ENCODE measurements at places on chromosomes 5 and 9.
A peak's percentile ranks its signal among the peaks of the same experiment; 100 is the strongest.

DNA sequence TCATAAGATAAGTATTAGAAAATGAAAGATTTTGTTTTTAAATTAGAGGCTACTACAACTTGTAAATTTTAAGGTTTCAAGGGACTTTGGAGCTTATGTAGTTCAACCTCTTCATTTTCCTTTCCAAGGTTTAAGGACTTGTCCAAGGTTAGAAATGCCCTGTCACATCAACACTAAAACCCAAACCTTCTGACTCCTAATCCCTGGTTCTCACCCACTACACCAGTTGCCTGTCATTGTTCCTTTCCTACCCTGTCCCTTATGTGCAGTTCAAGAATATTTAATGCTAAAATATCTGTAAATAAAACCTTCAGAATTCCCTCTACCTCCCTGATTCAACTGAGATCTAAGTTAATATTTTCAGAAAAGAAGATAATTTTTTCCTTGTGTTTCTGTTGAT, 206.4 kb downstream of the NFIB start:
- DNase-seq = no peak

DNA sequence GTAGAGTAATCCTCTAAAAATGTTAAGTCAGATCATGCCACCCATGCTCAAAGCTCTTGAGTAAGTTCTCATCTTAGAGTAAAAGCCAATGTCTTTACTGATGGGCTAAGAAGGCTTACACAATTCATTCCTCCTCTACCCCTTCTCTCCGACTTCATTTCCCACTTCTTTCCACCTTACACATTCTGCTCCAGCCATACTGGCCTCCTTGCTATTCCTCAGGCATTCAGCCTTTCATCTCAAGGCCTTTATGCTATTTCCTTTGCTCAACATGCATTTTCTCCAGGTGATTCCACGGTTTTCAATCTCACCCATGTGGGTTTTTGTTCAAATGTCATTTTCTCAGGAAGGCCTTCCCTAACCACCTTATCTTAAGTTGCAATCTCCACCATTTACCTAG, 104.9 kb downstream of the MAP1B start:
- DNase-seq = no peak

- DNase-seq = no peak
These were observed 1.0 kb downstream of the CEMIP2 start for GRCh38 chr9:71767163-71767775.

GRCh38 chr5:125685771-125686170, 737.4 kb upstream of the GRAMD2B start:
- no peak for DNase-seq

- no peak for DNase-seq
These were observed 15.7 kb downstream of the TTC23L start for GRCh38 chr5:34854459-34855174.

DNA sequence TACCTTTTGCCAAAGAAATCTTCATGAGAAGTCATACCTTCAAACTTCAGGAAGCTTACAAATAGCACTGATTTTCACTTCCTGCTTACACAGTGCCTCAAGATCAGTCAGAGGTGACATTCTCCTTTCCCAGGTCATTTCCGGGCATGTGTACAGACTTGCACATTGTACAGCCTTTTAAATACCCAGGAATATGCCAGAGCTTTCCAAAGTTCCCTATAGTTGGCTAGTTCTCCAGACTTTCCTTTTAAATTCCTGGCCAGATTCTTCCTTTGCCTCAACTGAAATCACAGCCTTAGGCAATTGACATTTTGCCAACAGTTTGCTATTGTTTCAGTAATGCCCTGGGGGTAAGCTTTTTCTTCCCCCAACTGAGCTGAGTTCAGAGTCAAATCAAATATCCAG, 47.2 kb downstream of the RFX3 start:
- no peak for DNase-seq

- DNase-seq = no peak
These were observed 29.6 kb upstream of the BOD1 start for GRCh38 chr5:173645890-173646574.

DNA sequence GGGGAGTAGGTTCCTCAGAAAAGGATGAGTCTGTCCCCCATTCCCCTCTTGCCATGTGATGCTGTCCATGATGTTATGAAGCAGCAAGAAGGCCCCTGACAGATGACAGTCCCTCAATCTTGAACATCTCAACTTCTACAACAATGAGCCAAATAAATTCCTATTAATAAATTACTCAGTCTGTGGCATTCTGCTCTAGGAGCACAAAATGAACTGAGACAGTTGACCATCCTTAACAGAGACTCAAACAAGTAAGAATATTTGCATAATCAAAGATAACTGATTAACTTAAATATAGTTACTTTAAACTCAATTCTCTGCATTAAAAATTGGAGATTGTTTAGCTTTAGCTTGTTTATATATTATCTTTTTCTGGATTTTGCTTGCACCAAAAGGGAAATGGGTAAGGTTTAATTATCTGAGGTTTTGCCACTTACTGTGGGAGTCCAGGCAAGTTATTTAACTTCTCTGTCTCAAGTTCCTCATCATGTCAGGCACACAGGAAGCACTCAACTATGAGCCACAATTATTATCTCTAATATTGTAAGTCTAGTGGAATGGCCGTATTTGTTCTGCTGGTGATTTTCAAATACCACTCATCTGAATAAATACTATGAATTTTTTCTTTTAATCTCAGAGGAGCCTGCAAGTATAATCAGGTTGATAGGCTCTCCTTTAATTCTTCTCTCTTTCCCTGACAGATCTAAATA, 162.9 kb downstream of the TSSK1B start:
- DNase-seq = no peak

- no peak for DNase-seq
These were observed 25.4 kb upstream of the TOMM5 start for GRCh38 chr9:37617832-37618231.

GRCh38 chr5:14962604-14963003, 91.0 kb upstream of the ANKH start:
- DNase-seq = no peak

DNA sequence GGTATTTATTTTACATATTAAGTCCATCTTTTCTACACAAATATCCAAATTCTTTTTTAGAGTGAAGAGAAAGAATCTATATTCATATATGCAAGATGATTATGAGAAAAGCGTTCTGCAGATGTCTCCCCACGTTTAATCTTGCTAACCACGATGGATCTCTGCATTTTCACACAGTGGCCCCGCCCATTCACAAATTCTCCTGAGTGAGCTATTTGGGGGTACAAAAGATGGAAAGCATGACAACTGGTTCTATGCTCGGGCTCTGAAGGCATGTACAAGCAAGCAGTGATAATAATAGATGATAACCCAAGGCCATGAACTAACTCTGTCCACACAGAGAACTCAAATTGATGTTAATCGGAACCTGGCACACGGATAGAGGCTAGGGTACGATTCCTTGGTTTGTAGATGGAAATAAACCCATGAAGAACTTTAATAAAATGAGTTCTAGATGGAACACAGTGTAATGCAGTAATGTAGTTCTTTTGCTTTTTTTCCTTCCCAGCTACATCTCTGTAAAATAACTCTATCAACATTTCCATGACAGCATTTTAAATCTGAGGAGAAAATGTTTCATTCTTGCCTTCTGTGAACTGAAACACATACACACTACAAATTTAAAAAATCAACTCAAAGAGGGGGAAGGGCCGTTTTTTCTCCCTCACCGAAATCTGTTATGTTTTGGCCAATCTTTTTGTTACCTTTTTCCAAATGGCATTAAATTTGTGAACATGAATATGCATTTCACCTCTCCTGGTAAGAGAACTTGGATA, 851.7 kb upstream of the DMAC1 start:
- DNase-seq = no peak

GRCh38 chr9:15901572-15901971, 348.7 kb downstream of the CCDC171 start:
- DNase-seq = no peak

- DNase-seq = no peak
These were observed 10.2 kb upstream of the ATP6V0E1 start for GRCh38 chr5:172973127-172973916.

GRCh38 chr9:128249558-128249907, 26.3 kb downstream of the GOLGA2 start:
- no peak for DNase-seq

DNA sequence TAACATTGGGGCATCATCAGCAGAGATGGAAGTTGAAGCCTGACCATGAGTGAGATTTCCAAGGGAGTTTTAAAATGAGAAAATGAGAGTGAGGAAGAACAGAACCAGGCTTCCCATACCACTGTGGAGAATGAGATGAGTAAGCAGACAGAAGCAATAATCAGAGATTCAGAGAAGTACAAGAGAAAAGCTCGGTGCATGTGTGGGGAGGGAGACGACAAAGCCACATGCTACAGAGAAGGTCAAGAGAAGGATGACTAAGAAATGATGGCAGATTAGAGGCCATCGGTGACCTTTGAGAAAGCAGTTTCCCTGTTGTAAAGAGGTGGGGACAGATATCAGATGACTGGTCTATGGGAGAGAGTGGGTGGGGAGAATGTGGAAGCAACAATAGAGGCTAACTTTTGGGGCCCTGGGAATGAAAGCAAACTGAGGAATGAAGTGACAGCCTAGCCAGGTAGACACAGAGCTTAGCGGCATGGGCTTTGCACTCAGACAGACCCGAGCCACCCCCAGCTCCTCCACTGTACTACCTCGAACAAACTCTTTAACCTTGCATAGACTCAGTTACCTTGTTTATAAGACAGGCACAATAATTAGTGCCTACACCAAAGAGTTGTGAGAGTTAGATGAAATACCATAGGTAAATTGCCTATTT, 207.7 kb downstream of the PIK3R1 start:
- no peak for DNase-seq

GRCh38 chr9:5529683-5530221, 19.4 kb downstream of the PDCD1LG2 start:
- no peak for DNase-seq

GRCh38 chr5:3996707-3997336, 401.2 kb downstream of the IRX1 start:
- DNase-seq = peak; percentile 17

DNA sequence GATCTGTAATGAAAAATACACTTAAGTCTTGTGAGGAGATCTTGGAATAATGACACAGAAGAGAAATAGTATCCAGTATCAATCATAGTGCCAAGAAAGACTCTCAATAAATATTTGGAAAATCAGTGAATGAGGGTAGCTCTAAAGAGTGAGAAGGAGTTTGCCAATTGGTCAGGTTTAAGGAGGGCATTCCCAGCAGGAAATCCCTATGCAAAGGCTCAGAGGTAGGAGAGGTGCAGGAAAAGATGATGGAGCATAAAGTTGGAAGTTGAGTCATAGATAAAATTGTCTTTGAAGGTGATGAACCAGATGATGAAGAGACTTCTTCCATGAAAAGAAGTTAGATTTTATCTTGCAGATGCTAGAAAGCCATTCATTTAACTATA, 27.8 kb downstream of the TNPO1 start:
- DNase-seq = no peak

GRCh38 chr9:12693141-12693540, at the start of gene TYRP1:
TSS of gene TYRP1 (plus strand) at chr9:12693385. CDS start at chr9:12693997, 612 bp downstream.
- DNase-seq = no peak

GRCh38 chr9:2043243-2043642, 28.1 kb downstream of the SMARCA2 start:
- no peak for DNase-seq

- no peak for DNase-seq
These were observed 719 bp upstream of the ISCA1 start for GRCh38 chr9:86282979-86283535.

GRCh38 chr9:129081388-129081904, 535 bp downstream of the DOLPP1 start:
- no peak for DNase-seq

GRCh38 chr9:9718691-9719090, 894.1 kb downstream of the PTPRD start:
- no peak for DNase-seq

- DNase-seq = no peak
These were observed 107.6 kb downstream of the GRIA1 start for GRCh38 chr5:153598099-153598498.

DNA sequence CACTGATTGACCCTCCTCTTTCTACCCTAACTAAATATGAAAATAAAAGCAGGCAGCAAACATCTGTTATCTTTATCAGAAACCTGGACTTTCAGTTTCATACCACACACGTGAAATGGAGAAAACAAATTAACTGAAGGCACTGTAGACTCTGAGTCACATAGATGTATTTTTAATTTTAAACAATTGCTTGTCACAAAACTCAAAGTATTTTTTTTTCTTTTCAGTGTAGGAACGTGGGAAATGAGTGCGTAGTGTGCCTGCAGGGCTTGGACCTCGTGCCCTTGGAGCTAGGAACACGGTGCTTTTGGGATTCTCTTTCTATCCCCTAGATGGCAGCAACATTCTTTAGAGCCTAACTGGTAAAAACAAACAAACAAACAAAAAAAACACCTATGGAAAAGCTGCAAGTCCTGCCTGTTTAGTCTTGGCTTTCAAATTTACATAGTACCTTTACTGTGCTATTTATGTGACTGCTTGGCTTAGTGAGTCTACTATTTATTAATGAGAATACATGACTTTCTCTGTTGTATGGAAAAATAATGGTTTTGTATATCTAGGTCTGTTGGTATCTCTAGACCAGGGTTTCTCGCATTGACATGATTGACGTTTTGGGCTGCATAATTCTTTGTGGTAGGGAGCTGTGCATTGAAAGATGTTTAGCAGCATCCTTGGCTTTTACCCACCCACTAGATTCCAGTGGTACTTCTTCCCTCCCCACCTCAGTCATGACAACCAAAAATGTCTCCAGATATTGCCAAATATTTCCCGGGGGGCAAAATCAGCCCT, 16.8 kb upstream of the ACTBL2 start:
- DNase-seq = no peak

DNA sequence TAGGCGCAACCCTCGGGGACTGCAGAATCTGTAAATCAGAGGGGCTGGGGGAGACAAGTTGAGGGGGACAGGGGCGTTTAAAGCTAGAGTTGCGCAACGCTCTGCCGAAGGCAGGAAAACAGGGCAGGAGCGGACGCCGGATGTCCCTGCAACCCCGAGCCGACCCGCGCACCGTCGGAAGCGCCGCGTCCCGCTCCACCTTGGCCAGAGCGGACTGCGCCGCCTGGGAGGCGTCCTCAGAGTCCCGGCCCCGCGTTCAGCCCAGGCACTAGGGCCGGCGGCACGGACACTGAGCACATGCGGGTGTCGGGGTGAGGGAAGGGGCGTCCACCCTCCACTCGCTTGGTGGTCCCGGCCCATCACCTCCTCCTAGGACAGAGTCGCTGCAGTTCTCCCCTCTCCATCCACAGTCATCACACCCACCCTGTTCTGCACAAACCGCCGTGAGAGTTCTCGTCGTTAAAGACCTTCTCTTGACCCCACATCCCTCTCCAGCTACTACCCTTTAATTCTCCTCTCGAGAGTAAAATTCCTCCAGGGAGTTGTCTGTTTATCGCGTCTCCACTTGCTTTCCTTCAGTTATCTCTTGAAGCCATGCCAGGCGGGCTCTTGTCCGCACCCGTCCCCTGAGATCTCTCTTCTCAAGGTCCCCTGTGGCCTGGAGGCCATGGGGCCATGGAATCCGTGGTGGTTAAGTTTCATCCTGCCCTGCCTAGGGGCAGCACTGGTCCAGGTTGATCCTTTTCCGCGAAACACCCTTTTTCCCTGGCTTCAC, 796 bp upstream of the PDLIM7 start:
- peak; percentile 80 for DNase-seq

Data from Right ventricle myocardium inferior (tissue), 1 donor.